ENCODE measurements at places on chromosomes 5 and 9. TPM values are rescaled to one million over a fixed set of nuclear protein-coding genes. Genes with fewer than 3 reads are reported as not detected.
A peak's percentile ranks its signal among the peaks of the same experiment; 100 is the strongest.

GRCh38 chr9:79630521-79631403 is 59.0 kb downstream of the TLE4 start:
- H3K4me3 ChIP-seq, result peak overlapping the region; percentile 49
- no peaks in the 10 kb centered on the region for H3K27me3 ChIP-seq
- peaks cover 60% of the 10 kb centered on the region for H3K4me1 ChIP-seq
- no peaks in the 10 kb centered on the region for H3K36me3 ChIP-seq
- DNase-seq, result no peak

DNA sequence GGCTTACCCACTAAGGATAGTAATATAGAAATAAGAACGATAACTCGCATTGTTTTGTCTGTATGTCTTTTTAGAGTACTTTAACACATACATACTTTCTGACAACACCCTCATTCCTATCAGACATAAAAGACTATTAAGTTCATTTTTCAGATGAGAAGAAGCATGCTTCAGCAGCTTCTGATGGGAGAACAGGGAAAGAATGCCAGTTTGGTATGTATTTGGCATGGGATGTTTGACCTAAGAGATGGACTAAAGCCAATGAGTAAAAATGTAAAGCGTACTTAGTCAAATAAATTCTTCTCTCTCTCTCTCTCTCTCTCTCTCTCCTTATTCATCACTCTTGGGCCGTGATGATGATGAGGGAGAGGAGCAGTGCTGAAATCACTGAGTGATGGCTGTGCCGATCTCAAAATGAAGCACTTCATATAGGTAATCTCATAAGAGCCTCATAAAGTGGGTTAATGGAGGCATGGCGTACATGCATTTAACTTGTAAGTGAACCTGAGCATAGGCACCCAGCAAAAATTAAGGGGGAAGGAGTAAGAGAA is 71.5 kb downstream of the SLIT3 start:
- H3K27ac ChIP-seq, result no peak overlapping the region
- H3K4me1 ChIP-seq, result no peaks in the 10 kb centered on the region
- no peaks in the 10 kb centered on the region for H3K36me3 ChIP-seq

NIM1K gene
- total RNA-seq, result 3.4 TPM

- no peaks in the 10 kb centered on the region for H3K27me3 ChIP-seq
- no peak overlapping the region for H3K4me3 ChIP-seq
- DNase-seq, result no peak
- H3K36me3 ChIP-seq, result no peaks in the 10 kb centered on the region
- no peak overlapping the region for H3K27ac ChIP-seq
Measured at GRCh38 chr5:31845361-31845760, 206.4 kb downstream of the PDZD2 start.

DNA sequence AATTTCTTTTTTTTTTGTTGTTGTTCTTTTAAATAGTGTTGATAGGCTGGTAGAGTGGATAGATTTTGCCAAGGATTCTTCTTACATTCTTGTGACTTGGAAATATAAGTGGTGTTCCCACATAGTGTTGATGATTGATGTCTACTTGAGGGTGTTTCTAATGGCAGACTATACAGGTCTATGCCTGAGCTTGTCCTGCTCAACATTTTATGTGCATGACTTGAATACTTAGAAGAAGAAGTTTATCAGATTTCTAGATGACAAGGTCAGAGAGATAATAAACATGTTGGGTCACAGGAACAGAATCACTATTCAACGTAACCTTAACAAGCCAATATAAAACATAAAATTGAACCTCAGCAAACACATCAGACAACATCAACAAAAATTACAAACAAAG is 24.2 kb downstream of the XRCC4 start:
- no peak overlapping the region for H3K4me3 ChIP-seq
- H3K36me3 ChIP-seq, result no peaks in the 10 kb centered on the region
- no peaks in the 10 kb centered on the region for H3K4me1 ChIP-seq
- no peak for DNase-seq
- H3K27ac ChIP-seq, result no peak overlapping the region
- no peaks in the 10 kb centered on the region for H3K27me3 ChIP-seq

- no peaks in the 10 kb centered on the region for H3K27me3 ChIP-seq
- H3K4me3 ChIP-seq, result no peak overlapping the region
- no peaks in the 10 kb centered on the region for H3K4me1 ChIP-seq
- no peak overlapping the region for H3K27ac ChIP-seq
- H3K36me3 ChIP-seq, result no peaks in the 10 kb centered on the region
- no peak for DNase-seq
Measured at GRCh38 chr9:113950195-113951031, 74.3 kb downstream of the ZNF618 start.

DNA sequence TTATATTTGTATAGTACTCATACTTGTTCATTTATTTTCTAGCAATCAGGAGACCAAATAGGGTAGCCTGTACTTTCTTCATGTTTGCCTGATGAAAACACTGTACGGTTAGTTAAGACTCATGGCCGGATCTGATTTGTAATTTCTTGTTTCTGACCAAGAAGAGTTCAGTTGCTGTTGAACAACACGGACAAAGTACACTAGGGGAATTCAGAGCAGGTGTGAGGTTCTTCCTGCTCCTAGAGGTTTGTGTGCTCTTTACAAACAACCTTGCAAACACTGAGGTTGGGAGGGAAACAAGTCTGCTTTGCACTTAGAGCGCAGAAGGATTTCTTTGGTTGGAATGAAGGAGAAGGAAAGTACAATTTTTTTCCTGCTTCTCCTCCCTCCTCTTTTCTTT is 69.7 kb downstream of the TRIO start:
- DNase-seq, result no peak
- no peaks in the 10 kb centered on the region for H3K36me3 ChIP-seq
- H3K27ac ChIP-seq, result no peak overlapping the region
- H3K4me3 ChIP-seq, result no peak overlapping the region

GRCh38 chr5:113474100-113474728 is 14.0 kb downstream of the MCC start:
- H3K27me3 ChIP-seq, result peaks cover 16% of the 10 kb centered on the region
- no peak overlapping the region for H3K27ac ChIP-seq
- no peaks in the 10 kb centered on the region for H3K36me3 ChIP-seq
